ENCODE measurements at places on chromosomes 2 and 18.

DNA sequence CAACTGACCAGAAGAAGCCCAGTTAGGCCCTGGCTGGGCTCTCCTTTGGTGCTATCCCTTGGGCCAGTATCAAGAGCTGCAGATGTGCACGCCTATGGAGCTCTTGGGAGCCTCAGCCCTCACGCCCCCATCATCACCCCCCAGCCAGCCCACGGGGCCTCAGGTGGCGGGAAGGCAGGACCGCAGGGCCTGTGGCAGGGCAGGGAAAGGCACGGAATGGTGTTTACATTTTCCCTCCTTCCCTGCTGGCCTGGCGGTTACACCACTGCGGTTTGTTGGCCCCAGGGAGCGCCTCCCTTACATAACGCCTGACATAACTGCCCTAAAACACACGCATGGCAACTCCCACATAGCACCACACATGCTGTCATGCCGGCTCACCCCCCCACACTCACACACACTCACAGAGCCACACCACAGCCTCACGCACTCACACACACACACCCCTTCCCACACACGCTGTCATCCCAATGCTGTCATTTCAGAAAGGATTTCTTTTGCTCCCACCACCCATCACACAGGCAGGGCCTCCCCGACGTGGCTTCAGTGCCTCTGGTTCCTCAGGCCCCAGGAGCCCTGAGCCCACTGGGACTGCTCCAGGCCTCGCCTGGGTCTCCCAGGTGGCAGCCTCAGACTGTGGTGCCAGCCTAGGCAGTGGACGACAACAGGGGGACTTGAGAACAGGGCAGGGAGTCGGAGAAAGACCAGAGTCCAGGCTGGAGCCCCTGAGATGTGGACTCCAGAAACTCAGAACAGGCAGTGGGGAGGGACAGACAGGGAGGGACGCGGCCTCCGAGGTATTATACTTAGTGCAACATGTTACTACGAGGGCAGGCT is 15.7 kb downstream of the ZFP36L2 start:
- no peak overlapping the region for H3K4me3 ChIP-seq
- no peaks in the 10 kb centered on the region for H3K36me3 ChIP-seq
- H3K27me3 ChIP-seq, result no peaks in the 10 kb centered on the region
- ATAC-seq, result no peak
- H3K4me1 ChIP-seq, result peaks cover 34% of the 10 kb centered on the region

- peaks cover 8% of the 10 kb centered on the region for H3K27me3 ChIP-seq
- no peak for ATAC-seq
- no peaks in the 10 kb centered on the region for H3K36me3 ChIP-seq
- no peak overlapping the region for H3K4me3 ChIP-seq
Measured at GRCh38 chr2:156892467-156893281, 364.8 kb upstream of the GALNT5 start.

- peaks cover 9% of the 10 kb centered on the region for H3K27me3 ChIP-seq
- H3K4me1 ChIP-seq, result peaks cover 6% of the 10 kb centered on the region
- no peak overlapping the region for H3K27ac ChIP-seq
- H3K4me3 ChIP-seq, result no peak overlapping the region
- no peaks in the 10 kb centered on the region for H3K36me3 ChIP-seq
Measured at GRCh38 chr2:38190542-38191218, 114.7 kb upstream of the CYP1B1 start.

GRCh38 chr18:62944454-62944853 is 229.1 kb downstream of the PHLPP1 start:
- no peak overlapping the region for H3K4me3 ChIP-seq
- no peaks in the 10 kb centered on the region for H3K27me3 ChIP-seq
- H3K4me1 ChIP-seq, result peaks cover 4% of the 10 kb centered on the region
- peaks cover 21% of the 10 kb centered on the region for H3K36me3 ChIP-seq
- H3K27ac ChIP-seq, result no peak overlapping the region
- ATAC-seq, result no peak

DNA sequence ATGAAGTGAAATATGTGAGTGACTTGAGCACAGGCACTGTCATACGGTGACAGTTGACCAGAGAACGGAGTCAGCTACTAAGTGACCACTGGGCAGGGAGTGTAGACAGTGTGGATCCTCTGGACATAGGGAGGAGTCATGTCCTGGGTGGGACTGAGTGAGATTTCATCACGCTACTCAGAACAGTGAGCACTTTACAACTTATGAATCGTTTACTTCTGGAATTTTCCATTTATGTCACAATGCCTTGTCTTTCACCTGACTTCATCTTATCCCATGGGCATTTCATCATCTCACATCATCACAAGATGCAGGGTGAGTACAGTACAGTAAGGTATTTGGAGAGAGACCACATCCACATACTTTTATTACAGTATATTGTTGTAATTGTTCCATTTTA is 29.0 kb downstream of the PTPRM start:
- H3K4me1 ChIP-seq, result no peaks in the 10 kb centered on the region
- no peaks in the 10 kb centered on the region for H3K27me3 ChIP-seq
- H3K4me3 ChIP-seq, result no peak overlapping the region
- no peaks in the 10 kb centered on the region for H3K36me3 ChIP-seq
- ATAC-seq, result no peak
